ENCODE measurements at places on chromosomes 16 and 17.

GRCh38 chr17:12068946-12069345 lies 48.3 kb downstream of the MAP2K4 start:
- DNase-seq: no peak

GRCh38 chr16:48014349-48015135 lies 141.3 kb downstream of the ABCC12 start:
- DNase-seq: no peak

GRCh38 chr17:39365872-39366271 lies 35.6 kb downstream of the FBXL20 start:
- no peak for DNase-seq

GRCh38 chr16:14564861-14565687 lies 65.0 kb downstream of the PARN start:
- no peak for DNase-seq

DNA sequence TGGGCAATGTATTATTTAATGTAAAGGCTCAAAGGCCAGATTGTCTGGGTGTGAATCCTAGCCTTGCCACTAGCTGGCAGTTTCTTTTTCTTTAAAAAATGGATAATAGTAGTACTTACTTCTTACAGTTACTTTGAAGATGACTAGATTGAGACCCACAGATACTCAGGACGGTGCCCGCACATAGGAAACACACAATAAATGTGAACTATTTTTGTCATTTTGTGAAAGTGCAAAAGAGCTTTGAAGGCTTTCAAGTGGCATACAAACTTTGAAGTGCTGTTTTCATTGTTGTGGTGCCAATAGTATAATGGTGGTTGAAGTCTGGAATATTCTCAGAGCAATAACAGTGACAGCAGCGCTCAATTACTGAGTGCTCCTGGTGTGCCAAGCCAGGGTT lies 63.6 kb downstream of the OTOA start:
- DNase-seq: no peak

DNA sequence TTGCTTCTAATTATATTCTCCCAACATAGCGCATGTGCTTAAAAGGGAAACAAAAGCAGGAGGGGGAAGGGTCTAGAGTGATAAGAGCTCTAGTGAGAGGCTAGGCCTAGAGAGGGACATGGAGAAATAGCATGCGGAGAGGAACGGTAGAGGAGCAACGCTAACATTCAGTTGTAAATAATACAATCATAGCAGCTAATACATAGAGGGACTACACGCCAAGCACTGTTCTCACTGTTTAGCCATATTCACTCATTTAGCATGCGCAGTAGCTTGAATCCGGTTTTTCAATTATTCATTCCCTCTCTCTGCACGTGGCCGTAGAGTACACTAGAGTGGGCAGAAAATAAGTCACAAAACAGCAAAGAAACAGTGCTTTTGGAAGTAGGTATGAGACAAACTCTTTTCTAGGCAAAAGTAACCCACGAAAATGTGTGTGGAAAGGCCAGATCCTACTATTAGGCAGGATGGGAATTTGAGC lies 1.7 kb upstream of the ALOX12 start:
- DNase-seq: no peak

- DNase-seq: no peak
Measured at GRCh38 chr17:31415004-31415454, 23.6 kb downstream of the RAB11FIP4 start.

DNA sequence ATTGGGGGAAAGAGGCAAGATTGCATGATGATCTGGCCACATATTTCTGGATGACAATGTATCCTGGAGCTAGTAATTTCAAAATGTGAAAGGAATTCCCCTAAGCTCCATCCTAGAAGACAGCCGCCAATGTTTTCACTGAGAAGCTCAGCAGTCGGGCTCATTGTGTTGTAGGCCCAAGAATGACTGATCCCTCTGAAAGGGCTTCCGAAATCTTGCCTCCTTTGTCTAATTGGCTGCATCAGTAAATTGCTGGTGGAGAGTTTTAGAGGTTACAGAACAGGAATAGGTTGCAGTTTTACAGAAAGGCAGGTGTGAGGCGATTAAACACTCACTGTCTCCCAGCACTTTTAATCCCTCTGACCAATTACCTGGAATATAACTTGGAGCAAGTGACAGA lies 464.1 kb upstream of the SALL1 start:
- DNase-seq: no peak

DNA sequence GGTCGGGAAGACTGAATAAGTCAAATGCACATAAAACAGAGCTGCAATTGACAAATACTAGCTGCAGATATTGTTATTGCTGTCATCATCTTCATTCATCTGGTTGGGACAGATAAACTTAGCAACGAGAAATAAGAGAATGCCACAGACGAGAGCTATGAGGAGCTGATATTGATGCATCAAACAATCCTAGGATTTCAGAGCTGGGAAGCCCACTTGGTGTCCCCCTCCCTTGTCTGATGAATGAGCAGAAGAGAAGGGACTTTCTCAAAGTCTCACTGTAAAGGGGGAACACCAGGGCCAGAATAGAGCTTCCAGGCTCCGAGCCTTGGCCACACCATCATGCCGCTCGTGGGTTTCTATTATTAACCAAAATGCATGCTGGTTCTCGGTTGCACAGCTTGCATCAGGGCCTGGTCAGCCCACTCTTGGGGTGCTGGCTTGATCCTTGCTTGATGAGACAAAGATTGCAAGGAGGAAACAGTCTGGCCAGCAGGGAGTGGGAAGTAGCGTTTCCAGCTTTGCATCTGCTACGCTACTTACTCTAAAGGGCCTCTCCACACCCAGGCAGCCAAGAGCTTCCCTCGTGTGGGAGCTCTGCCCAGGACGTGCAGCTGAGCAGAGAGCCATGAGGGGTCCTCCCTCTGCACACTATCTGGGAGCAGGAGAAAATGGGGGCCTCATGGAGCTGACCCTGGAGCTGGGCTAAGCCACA lies 28.4 kb upstream of the EMP2 start:
- no peak for DNase-seq

- DNase-seq: no peak
Measured at GRCh38 chr17:76532072-76532651, 5.3 kb downstream of the CYGB start.

GRCh38 chr17:15981208-15981607 lies 18.3 kb downstream of the ZSWIM7 start:
- no peak for DNase-seq

DNA sequence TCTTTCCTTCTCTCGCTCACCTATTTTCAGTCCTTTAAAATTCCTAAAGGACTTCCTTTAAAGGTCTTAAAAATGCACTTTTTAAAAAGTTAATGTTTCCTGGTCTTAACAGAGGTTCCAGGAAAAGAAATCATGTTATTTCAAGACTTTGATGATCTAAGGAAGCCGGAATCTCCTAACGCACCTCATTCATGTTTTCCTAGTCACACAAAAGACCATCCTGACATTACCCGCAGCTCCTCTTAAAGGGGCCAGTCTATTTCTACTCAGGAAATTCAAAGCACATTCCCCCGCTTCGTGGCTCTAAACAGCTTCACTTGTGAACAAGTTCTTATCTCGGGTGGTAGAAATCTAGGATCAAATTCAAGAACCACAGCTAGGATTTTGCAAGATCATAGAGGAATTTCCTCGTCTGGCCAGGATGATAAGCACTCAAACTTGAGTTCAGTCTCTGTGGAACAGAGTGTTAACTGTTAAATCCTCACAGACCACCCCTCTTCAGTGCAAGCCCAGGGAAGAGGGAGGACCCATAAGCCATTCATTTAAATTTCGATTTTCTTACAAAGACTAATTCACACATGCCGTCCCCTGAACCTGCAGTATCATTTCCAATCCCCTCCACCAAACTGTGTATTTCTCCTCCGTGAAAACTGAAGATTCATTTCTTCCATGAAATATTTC lies 137.1 kb upstream of the AXIN2 start:
- no peak for DNase-seq

DNA sequence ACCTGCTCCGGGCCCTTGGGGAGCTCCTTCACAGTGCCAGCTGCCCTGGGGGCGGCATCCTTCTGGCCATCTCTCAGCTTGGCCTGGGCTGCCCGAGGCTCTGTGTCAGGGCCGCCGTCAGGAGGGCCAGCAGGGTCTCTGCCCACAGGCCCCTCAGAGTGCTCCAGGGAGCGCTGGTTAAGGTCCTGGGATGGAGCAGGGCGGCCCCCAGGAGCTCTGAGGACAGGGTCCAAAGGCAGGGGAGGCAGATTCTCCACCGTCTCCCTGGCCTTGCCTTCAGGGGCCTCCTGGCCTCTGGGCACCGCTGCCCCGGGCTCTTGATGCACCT lies 7.2 kb downstream of the NDUFAF8 start:
- no peak for DNase-seq

GRCh38 chr17:70774339-70775117 lies 605.2 kb downstream of the KCNJ2 start:
- DNase-seq: no peak

GRCh38 chr17:4527134-4527533 lies 28.1 kb downstream of the MYBBP1A start:
- no peak for DNase-seq

DNA sequence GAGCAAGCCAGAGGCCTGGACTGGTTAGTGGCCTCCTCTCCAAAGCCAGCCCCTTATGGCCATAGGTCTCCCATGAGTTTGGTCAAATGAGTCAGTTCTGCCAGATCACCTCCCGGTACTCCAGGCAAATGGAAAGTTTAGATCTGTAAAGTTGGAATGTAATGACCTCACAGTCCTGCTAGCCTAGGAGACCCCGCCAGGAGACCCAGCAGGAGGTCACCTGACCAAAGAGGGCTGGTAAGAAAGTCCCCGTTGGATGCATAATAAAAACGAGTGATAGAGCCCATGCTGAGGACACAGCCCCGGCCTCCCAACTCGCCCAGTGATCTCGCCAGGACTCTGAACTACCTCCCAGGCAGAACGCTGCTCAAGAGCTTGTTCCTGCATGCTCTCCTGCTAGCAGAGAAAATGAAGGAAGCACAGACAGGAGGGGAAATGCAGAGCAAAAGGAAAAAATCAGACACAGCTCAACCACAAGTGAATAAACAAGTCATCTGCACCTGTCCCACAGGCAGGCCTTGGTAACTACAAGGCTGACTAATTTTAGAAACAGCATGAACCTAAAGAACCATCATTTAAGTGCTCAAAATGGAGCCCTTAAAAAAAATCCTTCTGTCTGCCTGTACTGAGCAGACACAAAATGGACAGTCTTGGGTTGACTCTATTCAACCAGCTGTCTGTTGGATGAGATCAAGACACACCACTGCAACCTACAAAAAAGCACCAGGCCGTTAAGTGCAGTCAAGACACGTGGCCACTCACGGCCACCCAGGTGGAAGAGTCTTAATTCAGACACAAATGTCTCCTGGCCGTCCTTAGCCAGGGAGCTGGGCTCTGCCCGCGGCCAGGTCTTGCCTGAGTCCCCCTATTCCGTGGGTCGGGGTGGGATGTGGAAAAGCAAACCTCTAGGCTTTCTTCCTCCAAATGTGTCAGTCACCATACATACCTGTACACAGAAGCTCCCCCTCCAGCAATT lies 9.2 kb downstream of the CDIP1 start:
- DNase-seq: no peak

GRCh38 chr17:39461926-39462569 lies 762 bp downstream of the CDK12 start:
- no peak for DNase-seq

DNA sequence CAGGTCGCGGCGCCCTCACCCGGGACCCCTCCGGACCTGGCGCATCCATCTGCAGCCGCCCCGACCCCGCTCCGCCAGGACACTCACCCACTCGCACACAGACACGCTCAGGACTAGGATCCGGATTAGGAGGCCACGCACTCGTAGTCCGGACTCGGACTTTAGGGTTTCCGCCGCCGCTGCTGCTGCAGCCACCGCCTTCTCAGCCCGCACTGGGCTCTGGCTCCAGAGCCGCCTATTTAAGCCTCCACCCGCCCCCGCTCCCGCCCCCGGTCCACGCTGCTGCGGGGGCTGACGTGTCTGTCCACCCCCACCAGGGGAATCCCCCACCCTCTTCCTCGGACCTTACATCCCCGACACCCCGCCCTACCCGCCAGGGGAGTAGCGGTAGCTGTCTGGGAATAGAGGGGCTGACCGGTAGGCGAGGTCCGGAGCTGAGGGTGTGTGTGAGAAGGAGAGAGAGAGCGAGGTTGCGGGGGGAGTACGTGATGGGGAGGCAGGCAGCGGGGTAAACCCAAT lies at the start of gene RRAD:
Gene RRAD (minus strand): TSS at position 214 of the 519 bp plus-strand sequence. CDS start 356 bp downstream, outside the sequence.
- DNase-seq: no peak

DNA sequence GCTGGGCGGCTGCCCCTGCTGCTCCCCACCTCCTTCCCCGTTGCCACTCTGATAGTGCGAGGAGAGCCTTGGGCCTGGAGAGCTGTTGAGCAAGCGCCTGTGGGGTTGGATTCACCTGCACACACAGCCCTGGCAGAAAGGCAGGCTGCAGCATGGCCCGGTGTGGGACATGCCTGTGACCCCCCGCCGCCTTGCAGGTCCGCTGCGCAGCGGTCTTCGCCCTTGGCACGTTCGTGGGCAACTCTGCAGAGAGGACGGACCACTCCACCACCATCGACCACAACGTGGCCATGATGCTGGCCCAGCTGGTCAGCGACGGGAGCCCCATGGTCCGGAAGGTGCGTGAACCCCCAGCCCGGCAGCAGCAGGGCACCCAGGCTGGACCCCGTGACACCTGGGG lies 106.8 kb upstream of the CHMP6 start:
- no peak for DNase-seq

DNA sequence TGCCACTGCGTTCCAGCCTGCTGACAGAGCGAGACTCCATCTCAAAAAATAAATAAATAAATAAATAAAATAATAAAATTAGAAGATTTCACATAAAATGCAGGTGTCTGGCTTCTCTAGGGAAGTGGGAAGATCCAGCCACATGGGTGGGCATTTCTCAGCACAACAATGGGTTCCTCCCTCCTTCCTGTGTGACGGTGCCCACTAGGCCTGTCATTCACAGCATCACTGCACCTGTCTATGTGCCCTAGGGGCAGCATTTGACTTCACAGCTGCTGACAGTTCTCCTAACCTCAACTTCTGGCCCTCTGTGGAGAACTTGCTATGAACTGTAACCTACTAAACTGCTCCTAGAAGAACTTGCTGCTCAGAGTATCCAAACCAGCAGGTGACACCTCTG lies 3.0 kb downstream of the ABHD15 start:
- no peak for DNase-seq

DNA sequence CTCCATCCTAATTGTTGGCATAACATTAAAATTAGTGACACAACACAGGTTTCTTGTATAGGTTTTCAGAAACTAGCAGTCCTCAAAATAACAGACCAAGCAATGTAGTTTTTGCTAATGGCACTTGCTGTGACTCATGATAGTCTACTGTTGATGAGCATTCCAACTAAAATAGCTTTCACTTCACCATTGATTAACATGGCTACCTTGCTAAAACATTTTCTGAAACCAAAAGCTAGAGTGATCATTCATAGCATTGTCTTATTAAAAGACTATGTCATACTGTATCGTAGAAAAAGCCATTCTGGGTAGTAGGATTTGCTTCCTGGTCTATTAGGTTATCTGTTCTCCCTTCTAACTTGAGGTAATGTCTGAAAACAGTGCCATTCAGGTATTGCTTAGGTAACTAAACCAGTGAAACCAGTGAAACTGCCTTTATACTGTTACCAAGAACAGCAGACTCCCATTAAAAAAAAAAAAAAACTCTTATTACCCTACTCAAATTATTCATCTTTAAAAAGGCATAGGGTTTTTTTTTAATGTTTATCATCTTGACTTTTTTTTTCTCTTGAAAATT lies 2.5 kb upstream of the CLTC start:
- no peak for DNase-seq

- no peak for DNase-seq
Measured at GRCh38 chr17:80389011-80389995, 25.7 kb upstream of the ENDOV start.

GRCh38 chr17:6110088-6110487 lies 39.9 kb downstream of the WSCD1 start:
- DNase-seq: no peak
